ENCODE measurements at places on chromosomes 5 and 9. TPM values are rescaled to one million over a fixed set of nuclear protein-coding genes. Genes with fewer than 3 reads are reported as not detected.

DNA sequence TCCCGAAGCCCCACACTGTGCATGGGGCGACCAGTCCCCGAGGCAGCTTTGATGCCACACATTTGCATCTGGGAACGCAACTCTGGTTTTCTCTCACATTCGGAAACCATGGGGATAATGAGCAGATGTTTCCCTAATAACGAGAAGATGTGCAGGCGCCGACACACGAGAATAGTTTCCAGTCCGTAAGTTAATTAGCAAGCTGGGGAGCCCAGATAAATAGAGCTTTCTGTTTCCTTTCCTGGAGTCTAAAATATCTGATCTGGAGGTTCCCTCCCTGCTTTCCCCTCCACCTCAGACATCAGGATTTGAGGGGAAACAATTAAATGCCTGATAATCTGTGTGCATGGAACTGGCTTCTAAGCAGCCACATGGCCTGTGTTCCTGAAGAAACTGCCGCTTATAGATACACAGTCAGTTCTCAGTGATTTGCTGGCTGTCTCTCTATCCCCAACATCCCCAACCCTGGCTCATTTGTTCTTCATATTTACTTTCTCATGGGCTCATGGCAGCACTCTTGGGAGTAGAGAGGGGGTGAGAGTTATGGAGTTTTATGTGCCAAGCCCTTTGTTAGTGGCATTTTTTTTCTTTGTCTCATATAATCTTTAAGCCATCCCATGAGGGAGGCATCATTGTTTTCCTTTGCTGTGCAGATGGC lies 62.8 kb downstream of the PDZD2 start:
- no peaks in the 10 kb centered on the region for H3K27me3 ChIP-seq
- H3K4me1 ChIP-seq, result no peaks in the 10 kb centered on the region
- no peak overlapping the region for H3K27ac ChIP-seq
- DNase-seq, result no peak

IFNK gene
- not detected for total RNA-seq

GRCh38 chr5:78361631-78361993 lies 1.2 kb downstream of the SCAMP1 start:
- H3K27me3 ChIP-seq, result no peaks in the 10 kb centered on the region
- H3K27ac ChIP-seq, result peak overlapping the region; percentile 93
- peak overlapping the region; percentile 92 for H3K4me3 ChIP-seq
- H3K36me3 ChIP-seq, result no peaks in the 10 kb centered on the region
- H3K4me1 ChIP-seq, result peaks cover 12% of the 10 kb centered on the region
- no peak for DNase-seq

DNA sequence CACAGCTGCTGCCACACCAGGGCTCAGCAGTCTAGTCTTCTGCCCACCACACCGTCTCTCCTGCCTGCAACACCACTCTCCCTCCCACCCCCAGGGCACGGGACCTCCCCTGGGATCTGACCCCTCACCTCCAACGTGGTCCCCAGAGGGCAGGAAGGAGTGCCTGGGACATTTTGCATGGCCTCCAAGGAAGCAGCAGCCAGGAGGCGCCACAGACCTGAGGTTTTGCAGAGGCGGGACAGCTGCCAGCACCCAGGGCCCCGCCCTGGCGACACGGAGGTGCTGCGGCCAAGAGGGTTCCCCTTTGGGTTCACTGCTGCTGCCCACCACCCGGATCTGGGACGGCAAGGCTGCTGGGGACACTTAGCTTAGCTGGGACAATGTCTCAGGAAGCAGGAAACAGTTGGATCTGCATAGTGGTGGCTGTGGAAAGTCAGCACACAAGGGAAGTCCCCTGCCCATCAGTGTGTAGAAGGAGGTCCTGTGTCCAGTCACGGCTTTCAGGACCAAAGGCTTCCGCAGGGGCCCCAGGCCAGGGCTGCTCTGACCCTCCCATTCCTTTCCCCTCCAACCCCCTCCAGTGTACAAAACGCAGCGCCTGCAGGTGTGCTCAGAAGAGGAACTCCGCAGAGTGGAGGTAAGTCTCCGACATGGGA lies 13.8 kb downstream of the PROP1 start:
- H3K36me3 ChIP-seq, result no peaks in the 10 kb centered on the region
- H3K4me1 ChIP-seq, result peaks cover 13% of the 10 kb centered on the region
- no peak overlapping the region for H3K4me3 ChIP-seq
- H3K27ac ChIP-seq, result no peak overlapping the region

- DNase-seq, result peak; percentile 95
- no peaks in the 10 kb centered on the region for H3K27me3 ChIP-seq
- peaks cover 36% of the 10 kb centered on the region for H3K4me1 ChIP-seq
- peak within 1 kb of the TSS; percentile 82 for H3K27ac ChIP-seq
Measured at GRCh38 chr9:94639061-94639998, at the start of gene FBP1. Gene FBP1 (minus strand): TSS chr9:94639518. CDS start chr9:94639310, 208 bp downstream.

- no peak overlapping the region for H3K4me3 ChIP-seq
- H3K27me3 ChIP-seq, result peaks cover 16% of the 10 kb centered on the region
- peaks cover 15% of the 10 kb centered on the region for H3K4me1 ChIP-seq
- DNase-seq, result no peak
- no peaks in the 10 kb centered on the region for H3K36me3 ChIP-seq
- H3K27ac ChIP-seq, result no peak overlapping the region
Measured at GRCh38 chr5:1663186-1663585, 136.5 kb downstream of the MRPL36 start.

TEK gene
- 42.1 TPM for total RNA-seq

DNA sequence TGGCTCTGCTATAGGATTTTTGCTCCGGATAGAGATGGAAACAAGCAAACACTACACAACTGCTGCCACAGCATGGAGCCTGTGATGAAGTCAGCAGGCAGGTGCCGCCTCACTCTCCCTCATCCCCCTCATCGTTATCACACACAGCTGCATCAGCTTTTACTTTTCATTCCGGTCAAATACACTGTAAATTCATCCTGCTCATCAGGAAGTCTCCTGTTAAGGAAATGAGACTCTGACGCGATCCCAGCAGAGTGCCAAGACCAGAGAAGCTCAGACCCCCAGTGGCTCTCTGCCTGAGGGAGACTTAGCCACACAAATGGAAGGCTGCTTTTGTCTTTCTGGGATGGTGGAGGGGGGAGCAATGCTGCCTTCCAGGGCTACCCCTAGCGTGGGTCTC lies 270.2 kb downstream of the ELAVL2 start:
- no peak overlapping the region for H3K27ac ChIP-seq
- no peaks in the 10 kb centered on the region for H3K27me3 ChIP-seq
- H3K36me3 ChIP-seq, result no peaks in the 10 kb centered on the region
- DNase-seq, result no peak
- H3K4me3 ChIP-seq, result no peak overlapping the region

- H3K27ac ChIP-seq, result no peak overlapping the region
- H3K36me3 ChIP-seq, result no peaks in the 10 kb centered on the region
- no peaks in the 10 kb centered on the region for H3K27me3 ChIP-seq
- H3K4me1 ChIP-seq, result peaks cover 3% of the 10 kb centered on the region
- no peak overlapping the region for H3K4me3 ChIP-seq
Measured at GRCh38 chr9:16572005-16572734, 298.3 kb downstream of the BNC2 start.

GRCh38 chr5:96763026-96763425 lies 44.7 kb downstream of the ERAP1 start:
- no peak for DNase-seq
- no peaks in the 10 kb centered on the region for H3K4me1 ChIP-seq
- H3K4me3 ChIP-seq, result no peak overlapping the region
- no peak overlapping the region for H3K27ac ChIP-seq

GRCh38 chr9:126303488-126303887 lies 23.1 kb upstream of the MVB12B start:
- no peaks in the 10 kb centered on the region for H3K36me3 ChIP-seq
- no peaks in the 10 kb centered on the region for H3K27me3 ChIP-seq
- no peak overlapping the region for H3K4me3 ChIP-seq
- no peak for DNase-seq
- peaks cover 6% of the 10 kb centered on the region for H3K4me1 ChIP-seq

GRCh38 chr9:30160570-30160969 lies 2223.9 kb upstream of the ACO1 start:
- no peak overlapping the region for H3K4me3 ChIP-seq
- no peak overlapping the region for H3K27ac ChIP-seq
- no peaks in the 10 kb centered on the region for H3K4me1 ChIP-seq
- no peaks in the 10 kb centered on the region for H3K36me3 ChIP-seq

DNA sequence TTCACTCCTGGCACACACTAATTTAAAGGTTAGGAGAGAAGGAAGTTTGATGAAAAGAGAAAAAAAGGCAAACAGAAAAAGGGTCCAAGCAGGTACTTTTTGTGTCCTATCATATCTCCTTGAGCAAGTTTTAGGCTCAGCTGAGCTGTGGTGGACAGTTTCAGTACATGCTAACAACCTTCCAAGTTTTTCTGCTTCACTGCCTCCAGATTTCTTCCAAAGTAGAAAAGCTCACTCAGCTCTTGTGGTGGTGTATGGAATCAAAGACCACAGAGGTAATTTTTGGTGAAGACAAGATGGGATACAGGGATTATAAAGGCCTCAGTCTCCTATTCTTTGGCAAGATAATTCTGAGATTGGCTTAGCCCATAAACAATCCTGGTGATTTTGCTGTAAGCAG lies 921.8 kb downstream of the NR2F1-AS1 start:
- no peaks in the 10 kb centered on the region for H3K36me3 ChIP-seq
- no peak for DNase-seq
- no peaks in the 10 kb centered on the region for H3K27me3 ChIP-seq
- no peaks in the 10 kb centered on the region for H3K4me1 ChIP-seq
- H3K4me3 ChIP-seq, result no peak overlapping the region
- H3K27ac ChIP-seq, result no peak overlapping the region

DNA sequence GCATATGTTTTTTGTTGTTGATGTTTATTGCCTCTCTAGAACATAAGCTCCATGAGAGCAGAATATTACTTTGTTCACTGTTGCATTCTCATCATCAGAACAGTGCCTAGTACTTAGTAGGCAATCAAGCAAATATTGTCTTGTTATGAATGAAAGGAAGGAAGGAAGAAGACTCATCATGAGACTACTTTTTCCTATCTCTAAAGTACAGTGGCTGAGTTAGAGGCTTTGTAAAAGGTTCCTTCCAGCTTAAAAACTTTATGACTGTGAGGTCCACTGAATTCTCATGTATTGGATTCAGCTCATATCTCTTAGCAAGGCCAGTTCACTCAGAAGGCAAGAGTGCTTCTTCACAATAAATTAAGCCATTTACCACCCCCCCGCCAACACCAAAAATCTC lies 171.8 kb upstream of the NR3C1 start:
- H3K4me3 ChIP-seq, result no peak overlapping the region
- H3K27ac ChIP-seq, result no peak overlapping the region
- H3K4me1 ChIP-seq, result peaks cover 7% of the 10 kb centered on the region
- no peaks in the 10 kb centered on the region for H3K36me3 ChIP-seq
- no peaks in the 10 kb centered on the region for H3K27me3 ChIP-seq

CAMK4 gene
- total RNA-seq, result 3.5 TPM

SHOC1 gene
- 0.79 TPM for total RNA-seq

DNA sequence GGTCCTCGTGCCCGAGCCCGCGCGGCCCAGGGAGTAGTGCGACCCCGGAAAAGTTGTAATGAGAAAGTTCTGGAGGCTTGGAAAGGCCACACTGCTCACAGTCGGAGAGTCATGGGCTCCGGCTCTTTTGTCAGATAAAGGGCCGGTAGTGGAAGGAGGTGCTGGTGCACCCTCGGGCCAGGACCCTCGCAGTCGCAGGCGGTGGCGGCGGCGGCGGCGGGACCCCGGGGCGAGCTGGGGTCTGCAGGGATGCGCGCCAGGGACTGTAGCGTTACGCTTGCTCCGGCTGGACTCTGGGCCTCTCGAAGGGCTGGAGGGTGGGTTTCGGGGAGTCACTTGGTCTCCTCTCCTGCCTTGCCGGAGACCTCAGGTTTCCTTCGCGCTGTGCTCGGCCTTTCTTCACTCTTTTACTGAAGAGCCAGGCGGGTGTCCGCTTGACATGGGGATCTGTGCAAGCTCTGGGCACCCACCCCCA lies 1.5 kb downstream of the RORB start:
- H3K4me3 ChIP-seq, result peak overlapping the region; percentile 54
- H3K36me3 ChIP-seq, result no peaks in the 10 kb centered on the region
- no peaks in the 10 kb centered on the region for H3K27me3 ChIP-seq
- no peak overlapping the region for H3K27ac ChIP-seq

- DNase-seq, result peak; percentile 54
- H3K4me1 ChIP-seq, result no peaks in the 10 kb centered on the region
- peaks cover 19% of the 10 kb centered on the region for H3K36me3 ChIP-seq
- H3K27me3 ChIP-seq, result no peaks in the 10 kb centered on the region
Measured at GRCh38 chr9:114033397-114034103, 44.5 kb downstream of the AMBP start.

DNAH5 gene
- total RNA-seq, result 5.0 TPM

- H3K4me3 ChIP-seq, result no peak overlapping the region
- no peak for DNase-seq
- no peak overlapping the region for H3K27ac ChIP-seq
- H3K27me3 ChIP-seq, result no peaks in the 10 kb centered on the region
- no peaks in the 10 kb centered on the region for H3K4me1 ChIP-seq
Measured at GRCh38 chr5:16477541-16477940, 11.9 kb upstream of the ZNF622 start.

- H3K27me3 ChIP-seq, result no peaks in the 10 kb centered on the region
- H3K27ac ChIP-seq, result no peak overlapping the region
- no peaks in the 10 kb centered on the region for H3K36me3 ChIP-seq
- no peak for DNase-seq
- no peak overlapping the region for H3K4me3 ChIP-seq
- peaks cover 5% of the 10 kb centered on the region for H3K4me1 ChIP-seq
Measured at GRCh38 chr9:123812984-123813383, 116.9 kb downstream of the DENND1A start.

GHR gene
- total RNA-seq, result 4.2 TPM

- H3K27me3 ChIP-seq, result no peaks in the 10 kb centered on the region
- no peak overlapping the region for H3K27ac ChIP-seq
- no peak overlapping the region for H3K4me3 ChIP-seq
- no peak for DNase-seq
- H3K4me1 ChIP-seq, result no peaks in the 10 kb centered on the region
Measured at GRCh38 chr9:129392093-129392541, 214.1 kb upstream of the IER5L start.

DNA sequence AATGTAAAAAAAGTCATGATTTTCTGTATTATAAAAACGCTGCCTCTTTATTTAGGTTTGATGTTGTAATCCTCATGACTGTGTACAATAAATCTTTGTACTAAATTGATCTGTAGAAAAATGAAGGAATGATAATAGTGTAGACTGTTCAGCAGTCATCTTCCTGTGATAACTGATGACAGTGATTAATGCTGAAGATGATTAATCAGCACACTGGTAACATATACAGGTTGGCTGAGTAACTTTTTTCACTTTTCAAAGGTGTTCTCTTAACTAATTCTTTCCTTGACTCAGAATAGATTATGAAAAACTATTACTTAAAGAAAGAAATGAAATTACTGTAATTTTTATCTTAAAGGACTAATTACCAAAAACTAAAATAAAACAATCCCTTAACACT lies 122.5 kb downstream of the RFX3 start:
- H3K27me3 ChIP-seq, result no peaks in the 10 kb centered on the region
- no peaks in the 10 kb centered on the region for H3K4me1 ChIP-seq
- H3K36me3 ChIP-seq, result no peaks in the 10 kb centered on the region
- no peak overlapping the region for H3K4me3 ChIP-seq
- H3K27ac ChIP-seq, result no peak overlapping the region
- no peak for DNase-seq

GRCh38 chr9:2597483-2597882 lies 24.1 kb upstream of the VLDLR start:
- H3K4me1 ChIP-seq, result no peaks in the 10 kb centered on the region
- no peaks in the 10 kb centered on the region for H3K36me3 ChIP-seq
- H3K4me3 ChIP-seq, result no peak overlapping the region
- no peaks in the 10 kb centered on the region for H3K27me3 ChIP-seq
- no peak overlapping the region for H3K27ac ChIP-seq
- DNase-seq, result no peak

Data from upper lobe of left lung (tissue), 6 donors.